ENCODE measurements at places on chromosomes 13 and 19. TPM values are rescaled to one million over a fixed set of nuclear protein-coding genes. Genes with fewer than 3 reads are reported as not detected.
A peak's percentile ranks its signal among the peaks of the same experiment; 100 is the strongest.

DNA sequence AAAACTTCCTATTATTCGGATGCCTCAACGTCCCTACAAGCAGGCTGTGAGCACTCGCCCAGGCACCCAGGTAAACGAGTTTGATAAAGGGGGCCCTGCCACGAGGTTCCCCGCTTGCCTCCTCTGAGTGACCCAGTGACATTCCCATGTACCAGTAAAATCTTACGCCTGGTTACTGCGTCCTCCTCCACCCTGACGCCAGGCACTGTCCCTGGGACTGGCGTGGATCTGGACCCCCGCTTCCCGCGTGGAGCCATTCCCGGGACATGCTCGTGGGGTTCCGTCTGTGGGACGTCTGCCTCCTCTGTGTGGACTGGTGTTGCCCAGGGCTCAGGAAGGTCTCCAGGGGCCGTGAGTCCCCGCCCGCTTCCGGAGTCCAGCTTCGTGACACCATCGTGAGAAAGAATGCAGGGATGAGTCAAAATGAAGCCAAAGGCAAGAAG is 407 bp upstream of the ZNF550 start:
- DNase-seq = no peak
- H3K36me3 ChIP-seq = peaks cover 14% of the 10 kb centered on the region
- H3K27ac ChIP-seq = peak overlapping the region; percentile 69
- H3K4me3 ChIP-seq = peak overlapping the region; percentile 86
- peaks cover 9% of the 10 kb centered on the region for H3K4me1 ChIP-seq

- no peak overlapping the region for H3K4me3 ChIP-seq
- peaks cover 6% of the 10 kb centered on the region for H3K4me1 ChIP-seq
- peak; percentile 25 for DNase-seq
- peaks cover 32% of the 10 kb centered on the region for H3K36me3 ChIP-seq
- no peak overlapping the region for H3K27ac ChIP-seq
- H3K27me3 ChIP-seq = no peaks in the 10 kb centered on the region
Measured at GRCh38 chr13:113616281-113616906, 31.8 kb downstream of the TFDP1 start.

The ZNF66 gene
- 4.3 TPM for polyA plus RNA-seq

The WDR88 gene
- polyA plus RNA-seq = 0.54 TPM

The LILRB2 gene
- 2.6 TPM for polyA plus RNA-seq

The PLPP2 gene
- polyA plus RNA-seq = 1.6 TPM

GRCh38 chr19:38877781-38878574 is at the start of gene RINL:
Gene RINL (minus strand): TSS chr19:38878275. CDS start chr19:38876742, 1,533 bp downstream.
- H3K4me1 ChIP-seq = peaks cover 50% of the 10 kb centered on the region
- peaks cover 6% of the 10 kb centered on the region for H3K36me3 ChIP-seq
- DNase-seq = peak; percentile 89
- peak within 1 kb of the TSS; percentile 95 for H3K27ac ChIP-seq
- no peaks in the 10 kb centered on the region for H3K27me3 ChIP-seq

- H3K36me3 ChIP-seq = no peaks in the 10 kb centered on the region
- no peak overlapping the region for H3K4me3 ChIP-seq
- no peaks in the 10 kb centered on the region for H3K4me1 ChIP-seq
- no peak overlapping the region for H3K27ac ChIP-seq
- H3K27me3 ChIP-seq = no peaks in the 10 kb centered on the region
Measured at GRCh38 chr13:109255141-109255856, 531.1 kb downstream of the IRS2 start.

Data from large intestine (tissue), 12 donors.